ENCODE measurements at places on chromosomes 11 and 22. TPM values are rescaled to one million over a fixed set of nuclear protein-coding genes. Genes with fewer than 3 reads are reported as not detected.

DNA sequence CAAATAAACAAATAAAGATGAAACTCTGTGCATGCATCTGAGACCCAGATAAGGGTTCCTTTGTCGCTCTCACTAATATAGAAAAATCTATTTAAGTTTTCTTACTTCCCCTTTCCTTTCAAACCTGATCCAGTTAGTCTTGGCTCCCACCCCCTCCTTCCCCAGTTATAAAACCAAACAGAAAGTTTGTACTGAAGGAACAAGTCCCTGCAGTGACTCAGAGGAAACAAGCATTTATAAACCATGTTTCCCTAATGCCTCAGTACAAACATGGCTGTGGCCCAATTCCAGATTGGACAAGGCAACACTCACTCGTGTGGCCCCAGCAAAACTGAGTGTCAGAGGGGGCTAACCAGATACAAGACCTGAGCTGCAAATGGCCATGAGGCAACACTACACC is 65.5 kb upstream of the ARHGAP20 start:
- no peak for DNase-seq
- H3K4me1 ChIP-seq, result no peaks in the 10 kb centered on the region
- H3K27ac ChIP-seq, result no peak overlapping the region

GRCh38 chr11:103872748-103873147 is 163.7 kb upstream of the DDI1 start:
- no peak overlapping the region for H3K4me3 ChIP-seq
- no peak overlapping the region for H3K27ac ChIP-seq
- H3K27me3 ChIP-seq, result no peaks in the 10 kb centered on the region
- no peak for DNase-seq
- H3K36me3 ChIP-seq, result no peaks in the 10 kb centered on the region

Gene GGTLC3
- total RNA-seq, result not detected

GRCh38 chr22:50308597-50308935 is 1.1 kb upstream of the PLXNB2 start:
- H3K4me1 ChIP-seq, result peaks cover 29% of the 10 kb centered on the region
- no peak for DNase-seq
- H3K36me3 ChIP-seq, result no peaks in the 10 kb centered on the region
- H3K27ac ChIP-seq, result no peak overlapping the region

DNA sequence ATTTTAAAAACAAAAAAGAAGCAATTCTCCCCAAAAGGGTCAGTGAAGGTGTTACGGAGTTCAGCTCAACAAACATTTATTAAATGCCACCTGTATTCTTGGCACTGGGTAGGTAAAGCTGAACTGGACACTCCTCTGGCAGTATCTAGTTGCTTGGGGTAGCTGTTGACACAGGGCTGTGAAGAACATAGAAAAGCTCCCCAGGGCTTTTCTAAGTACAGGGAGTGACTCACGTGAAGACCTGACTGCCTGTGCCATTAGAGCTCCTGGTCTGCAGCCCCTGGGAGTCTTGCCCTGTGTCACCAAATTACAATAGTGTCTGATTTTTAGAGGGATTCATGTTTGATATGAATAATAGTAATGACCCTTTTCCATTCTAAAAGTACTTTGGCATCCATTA is 43.6 kb downstream of the COA4 start:
- no peak overlapping the region for H3K27ac ChIP-seq
- H3K27me3 ChIP-seq, result no peaks in the 10 kb centered on the region
- DNase-seq, result no peak
- H3K36me3 ChIP-seq, result 0 out of 2 replicates have a peak, but pooled peaks cover 2% of the 10 kb centered on the region

Gene SMIM35
- total RNA-seq, result not detected

DNA sequence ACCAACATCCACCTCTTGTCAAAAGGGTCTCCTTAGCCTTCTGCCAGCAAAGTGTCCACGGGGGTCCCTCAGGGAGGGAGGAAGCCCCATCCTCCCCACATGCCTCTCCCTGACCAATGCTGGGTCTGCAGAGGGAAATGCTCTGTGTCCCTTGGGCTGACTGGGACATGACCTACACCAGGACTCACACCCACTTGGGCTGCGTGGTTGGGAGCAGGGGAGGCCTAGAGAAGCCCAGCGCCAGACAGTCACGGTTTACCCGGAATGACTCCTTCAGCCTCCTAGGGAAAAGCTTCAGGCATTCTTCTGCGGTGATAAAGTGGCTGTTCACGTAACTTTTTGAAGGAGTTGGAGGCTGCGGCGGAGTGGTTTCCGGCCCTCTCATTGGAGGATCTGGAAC is 180.3 kb downstream of the EFCAB6 start:
- H3K27ac ChIP-seq, result no peak overlapping the region
- no peaks in the 10 kb centered on the region for H3K36me3 ChIP-seq
- DNase-seq, result no peak
- no peaks in the 10 kb centered on the region for H3K27me3 ChIP-seq

DNA sequence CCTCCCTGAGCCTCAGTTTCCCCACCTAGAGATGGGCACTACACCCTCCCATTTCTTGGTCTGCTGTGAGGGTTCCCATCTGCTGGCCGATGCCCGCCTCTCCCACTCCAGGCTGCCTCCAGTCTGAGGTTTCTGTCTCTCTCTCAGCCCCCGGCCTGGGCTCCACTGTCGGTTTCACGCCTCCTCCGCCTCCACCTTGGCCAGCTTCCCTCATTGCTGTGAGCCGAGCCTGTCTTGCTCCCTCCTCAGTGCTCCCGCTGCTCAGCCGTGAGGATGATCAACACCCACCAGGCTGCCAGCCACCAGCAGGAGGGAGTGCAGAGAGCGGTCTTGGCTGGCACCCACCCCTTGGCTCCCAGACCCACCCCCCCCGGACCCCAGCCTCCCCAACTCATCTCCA is 61.0 kb downstream of the CYTH4 start:
- H3K36me3 ChIP-seq, result no peaks in the 10 kb centered on the region
- H3K27ac ChIP-seq, result no peak overlapping the region
- no peak overlapping the region for H3K4me3 ChIP-seq
- no peak for DNase-seq
- peaks cover 27% of the 10 kb centered on the region for H3K4me1 ChIP-seq

Gene CENATAC
- total RNA-seq, result 41.7 TPM

DNA sequence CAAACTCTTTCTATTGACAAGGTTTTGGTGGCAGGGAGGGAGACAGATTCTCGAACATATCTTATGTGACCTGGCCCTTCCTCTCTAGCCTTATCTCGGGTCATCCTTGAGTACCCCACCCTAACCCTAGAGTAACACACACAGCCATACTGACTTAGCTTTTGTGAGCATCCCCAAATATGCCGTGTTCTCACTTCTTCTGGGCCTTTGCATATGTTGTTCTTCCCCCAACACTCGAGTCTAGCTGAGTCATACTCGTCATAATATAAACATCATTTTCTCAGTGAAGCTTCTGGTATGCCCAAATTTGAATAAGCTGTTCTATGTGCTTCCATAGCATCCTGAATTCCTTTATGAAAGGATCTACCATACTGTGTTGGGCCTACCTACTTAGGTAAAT is 8.0 kb downstream of the TTC17 start:
- H3K4me1 ChIP-seq, result no peaks in the 10 kb centered on the region
- no peaks in the 10 kb centered on the region for H3K27me3 ChIP-seq
- DNase-seq, result no peak
- H3K36me3 ChIP-seq, result peaks cover 19% of the 10 kb centered on the region
- no peak overlapping the region for H3K4me3 ChIP-seq

DNA sequence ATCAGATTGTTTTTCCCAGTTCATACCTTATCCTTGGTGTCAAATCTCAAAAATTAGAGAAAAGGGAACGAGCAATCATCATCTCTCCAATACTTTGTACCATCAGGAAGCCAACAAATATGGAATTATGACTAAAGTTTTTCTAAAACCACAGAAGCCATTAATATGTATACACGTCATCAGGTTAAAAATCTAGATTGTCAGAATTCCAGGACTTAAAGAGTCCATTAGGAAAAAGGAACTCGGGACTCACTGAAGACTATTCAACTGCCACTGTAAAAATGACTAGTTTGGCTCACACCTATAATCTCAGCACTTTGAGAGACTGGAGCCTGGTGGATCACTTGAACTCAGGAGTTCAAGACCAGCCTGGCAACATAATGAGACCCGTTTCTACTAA is 344.4 kb upstream of the LRRC4C start:
- H3K4me1 ChIP-seq, result no peaks in the 10 kb centered on the region
- H3K36me3 ChIP-seq, result no peaks in the 10 kb centered on the region
- H3K27me3 ChIP-seq, result no peaks in the 10 kb centered on the region
- H3K4me3 ChIP-seq, result no peak overlapping the region
- no peak overlapping the region for H3K27ac ChIP-seq
- DNase-seq, result no peak

DNA sequence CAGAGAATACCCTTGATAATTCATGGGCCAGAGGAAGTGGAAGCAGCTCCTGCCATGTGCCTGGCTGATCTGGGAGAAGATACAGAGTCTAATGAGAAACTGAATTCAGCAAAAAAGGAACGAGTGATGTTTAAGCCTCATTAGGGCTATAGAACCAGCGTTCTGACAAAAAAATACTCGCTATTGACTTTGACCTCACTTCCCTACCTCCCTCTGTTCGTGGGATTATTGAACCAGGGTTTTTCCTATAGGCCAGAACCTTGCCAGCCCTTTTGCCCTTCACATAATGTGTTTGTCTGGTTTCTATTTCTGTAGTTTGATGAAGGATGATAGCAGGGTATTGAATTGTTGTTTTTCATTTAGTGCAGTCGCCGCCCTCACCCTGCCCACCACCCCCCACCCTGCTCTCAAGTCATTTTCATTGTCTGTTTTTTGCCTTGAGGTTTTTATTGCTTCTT is 7.6 kb upstream of the RBFOX2 start:
- H3K36me3 ChIP-seq, result no peaks in the 10 kb centered on the region
- H3K4me1 ChIP-seq, result peaks cover 24% of the 10 kb centered on the region
- H3K27me3 ChIP-seq, result peaks cover 7% of the 10 kb centered on the region

DNA sequence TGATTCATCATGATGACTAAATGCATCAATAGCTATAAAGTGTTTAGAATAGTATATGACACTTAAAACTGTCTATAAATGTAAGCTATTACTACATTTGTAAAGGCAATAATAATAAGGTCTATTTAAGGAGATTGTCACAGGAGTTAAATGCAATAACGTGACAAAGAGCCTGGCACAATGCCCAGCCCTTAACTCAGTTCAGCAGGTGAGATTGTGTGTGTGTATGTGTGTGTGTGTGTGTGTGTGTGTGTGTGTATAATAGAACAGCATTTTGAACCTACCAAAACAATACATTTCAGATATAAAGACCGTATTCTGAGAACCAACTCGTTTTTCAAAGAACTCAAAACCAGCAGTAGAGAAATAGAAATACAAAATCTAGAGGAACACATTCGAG is 177.5 kb downstream of the MYO18B start:
- no peak overlapping the region for H3K27ac ChIP-seq
- peaks cover 35% of the 10 kb centered on the region for H3K27me3 ChIP-seq
- no peak overlapping the region for H3K4me3 ChIP-seq

GRCh38 chr11:111627591-111627990 is 25.3 kb downstream of the SIK2 start:
- peaks cover 8% of the 10 kb centered on the region for H3K36me3 ChIP-seq
- H3K27me3 ChIP-seq, result no peaks in the 10 kb centered on the region
- H3K4me1 ChIP-seq, result no peaks in the 10 kb centered on the region
- no peak for DNase-seq
- no peak overlapping the region for H3K4me3 ChIP-seq
- H3K27ac ChIP-seq, result no peak overlapping the region

DNA sequence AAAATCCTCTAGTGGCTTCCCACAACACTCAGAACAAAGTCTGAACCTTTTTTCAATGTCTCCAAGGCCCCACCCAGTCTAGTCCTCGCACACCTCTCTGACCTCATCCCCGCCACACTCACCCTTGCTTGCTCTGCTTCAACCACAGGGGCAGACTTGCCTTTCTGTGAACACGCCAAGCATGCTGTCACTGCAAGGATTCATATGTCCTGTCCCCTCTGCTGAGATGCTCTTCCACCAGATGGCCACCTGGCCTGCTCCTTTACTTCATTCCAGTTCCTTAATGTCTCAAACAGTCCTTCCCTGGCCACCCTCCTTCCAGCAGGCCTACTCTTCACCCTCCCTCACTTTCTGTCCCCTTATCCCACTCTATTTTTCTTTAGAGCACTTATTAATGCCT is 60.6 kb upstream of the ARHGAP20 start:
- H3K4me3 ChIP-seq, result no peak overlapping the region
- no peak overlapping the region for H3K27ac ChIP-seq
- DNase-seq, result no peak
- no peaks in the 10 kb centered on the region for H3K36me3 ChIP-seq
- H3K27me3 ChIP-seq, result no peaks in the 10 kb centered on the region
- H3K4me1 ChIP-seq, result peaks cover 4% of the 10 kb centered on the region

DNA sequence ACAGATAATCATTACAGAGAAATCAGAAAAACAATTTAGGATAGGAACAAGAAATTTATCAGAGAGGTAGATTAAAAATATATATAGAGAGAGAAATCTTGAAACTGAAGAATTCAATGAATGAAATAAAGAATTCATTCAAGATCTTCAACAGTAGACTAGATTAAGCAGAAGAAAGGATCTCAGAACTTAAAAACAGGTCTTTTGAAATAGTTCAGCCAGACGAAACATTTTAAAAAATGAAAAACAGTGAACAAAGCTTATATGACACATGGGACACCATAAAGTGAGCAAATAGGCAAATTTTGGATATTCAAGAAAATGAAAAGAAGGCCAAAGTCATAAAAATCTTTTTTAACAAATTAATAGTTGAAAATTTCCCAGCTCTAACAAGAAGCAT is 138.8 kb downstream of the CASP12 start:
- H3K4me1 ChIP-seq, result peaks cover 18% of the 10 kb centered on the region
- H3K36me3 ChIP-seq, result peaks cover 27% of the 10 kb centered on the region
- no peaks in the 10 kb centered on the region for H3K27me3 ChIP-seq
- H3K4me3 ChIP-seq, result no peak overlapping the region

GRCh38 chr11:296171-297050 is 2.9 kb downstream of the IFITM5 start:
- DNase-seq, result peak; percentile 20
- H3K27me3 ChIP-seq, result no peaks in the 10 kb centered on the region
- H3K4me1 ChIP-seq, result peaks cover 27% of the 10 kb centered on the region
- H3K4me3 ChIP-seq, result no peak overlapping the region

Gene HTR3A
- total RNA-seq, result 4.1 TPM

Gene DUSP8
- 2.5 TPM for total RNA-seq

Gene RAB38
- 17.5 TPM for total RNA-seq

DNA sequence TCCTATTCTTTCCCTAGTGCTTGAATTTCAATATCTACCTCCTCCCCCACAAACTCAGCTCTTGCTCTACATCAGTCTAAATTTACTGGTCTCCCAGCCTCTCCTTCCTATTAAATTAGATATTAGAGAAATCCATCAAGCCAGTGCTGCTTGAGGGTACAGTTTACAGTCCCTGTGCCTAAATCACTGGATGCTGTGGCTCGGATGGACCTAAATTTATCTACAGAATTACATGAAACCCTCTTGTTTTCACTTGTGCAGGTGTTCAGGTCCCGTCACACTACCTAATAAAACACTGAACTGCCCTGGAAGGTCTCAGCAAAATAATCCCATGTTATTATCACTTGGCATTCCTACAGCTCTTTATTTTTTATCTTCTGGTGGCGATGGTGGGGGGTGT is 134.7 kb upstream of the E2F8 start:
- no peaks in the 10 kb centered on the region for H3K4me1 ChIP-seq
- no peak overlapping the region for H3K4me3 ChIP-seq
- DNase-seq, result no peak
- no peak overlapping the region for H3K27ac ChIP-seq
- no peaks in the 10 kb centered on the region for H3K27me3 ChIP-seq
- no peaks in the 10 kb centered on the region for H3K36me3 ChIP-seq

Gene LDHAL6A
- total RNA-seq, result not detected

- peaks cover 13% of the 10 kb centered on the region for H3K36me3 ChIP-seq
- no peak overlapping the region for H3K27ac ChIP-seq
- H3K27me3 ChIP-seq, result no peaks in the 10 kb centered on the region
- H3K4me1 ChIP-seq, result peaks cover 10% of the 10 kb centered on the region
Measured at GRCh38 chr11:16844268-16844771, 105.9 kb downstream of the C11orf58 start.

Gene RBMXL2
- not detected for total RNA-seq
